ENCODE measurements at places on chromosomes 11 and 22.

- DNase-seq = no peak
Measured at GRCh38 chr11:85182441-85183387, 444.4 kb downstream of the DLG2 start.

DNA sequence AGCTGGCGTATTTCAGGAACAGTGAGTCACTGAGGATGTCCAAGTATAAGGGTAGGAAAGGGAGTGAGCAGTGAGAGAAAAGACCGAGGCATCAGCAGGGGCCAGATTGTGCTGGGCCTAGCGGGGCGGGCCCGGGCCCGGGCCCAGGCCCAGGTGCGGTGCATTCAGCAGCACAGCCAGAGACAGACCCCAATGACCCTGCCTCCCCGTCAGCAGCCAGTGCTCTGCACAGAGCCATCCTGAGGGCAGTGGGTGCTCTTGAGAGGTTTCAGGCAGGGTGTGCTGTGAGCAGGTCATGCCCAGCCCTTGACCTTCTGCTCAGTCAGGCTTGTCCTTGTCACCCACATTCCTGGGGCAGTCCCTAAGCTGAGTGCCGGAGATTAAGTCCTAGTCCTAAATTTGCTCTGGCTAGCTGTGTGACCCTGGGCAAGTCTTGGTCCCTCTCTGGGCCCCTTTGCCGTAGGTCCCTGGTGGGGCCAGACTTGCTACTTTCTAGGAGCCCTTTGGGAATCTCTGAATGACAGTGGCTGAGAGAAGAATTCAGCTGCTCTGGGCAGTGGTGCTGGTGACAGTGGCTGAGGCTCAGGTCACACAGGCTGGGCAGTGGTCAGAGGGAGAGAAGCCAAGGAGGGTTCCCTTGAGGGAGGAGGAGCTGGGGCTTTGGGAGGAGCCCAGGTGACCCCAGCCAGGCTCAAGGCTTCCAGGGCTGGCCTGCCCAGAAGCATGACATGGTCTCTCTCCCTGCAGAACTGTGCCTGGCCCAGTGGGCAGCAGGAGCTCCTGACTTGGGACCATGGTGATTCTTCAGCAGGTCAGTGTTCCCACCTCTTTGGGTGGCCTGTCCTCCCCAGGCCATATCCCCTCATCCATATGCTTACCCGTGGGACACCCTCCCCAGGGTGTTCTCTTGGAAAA, 2.1 kb downstream of the MYO7A start:
- no peak for DNase-seq

DNA sequence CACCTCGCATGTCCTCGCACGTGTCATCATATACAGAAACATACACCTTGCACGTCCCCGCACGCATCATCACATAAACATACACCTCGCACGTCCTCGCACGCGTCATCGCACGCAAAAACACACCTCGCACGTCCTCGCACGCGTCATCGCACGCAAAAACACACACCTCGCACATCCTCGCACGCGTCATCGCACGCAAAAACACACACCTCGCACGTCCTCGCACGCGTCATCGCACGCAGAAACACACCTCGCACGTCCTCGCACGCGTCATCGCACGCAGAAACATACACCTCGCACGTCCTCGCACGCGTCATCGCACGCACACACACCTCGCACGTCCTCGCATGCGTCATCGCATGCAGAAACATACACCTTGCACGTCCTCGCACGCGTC, 16.7 kb downstream of the IGSF9B start:
- no peak for DNase-seq

DNA sequence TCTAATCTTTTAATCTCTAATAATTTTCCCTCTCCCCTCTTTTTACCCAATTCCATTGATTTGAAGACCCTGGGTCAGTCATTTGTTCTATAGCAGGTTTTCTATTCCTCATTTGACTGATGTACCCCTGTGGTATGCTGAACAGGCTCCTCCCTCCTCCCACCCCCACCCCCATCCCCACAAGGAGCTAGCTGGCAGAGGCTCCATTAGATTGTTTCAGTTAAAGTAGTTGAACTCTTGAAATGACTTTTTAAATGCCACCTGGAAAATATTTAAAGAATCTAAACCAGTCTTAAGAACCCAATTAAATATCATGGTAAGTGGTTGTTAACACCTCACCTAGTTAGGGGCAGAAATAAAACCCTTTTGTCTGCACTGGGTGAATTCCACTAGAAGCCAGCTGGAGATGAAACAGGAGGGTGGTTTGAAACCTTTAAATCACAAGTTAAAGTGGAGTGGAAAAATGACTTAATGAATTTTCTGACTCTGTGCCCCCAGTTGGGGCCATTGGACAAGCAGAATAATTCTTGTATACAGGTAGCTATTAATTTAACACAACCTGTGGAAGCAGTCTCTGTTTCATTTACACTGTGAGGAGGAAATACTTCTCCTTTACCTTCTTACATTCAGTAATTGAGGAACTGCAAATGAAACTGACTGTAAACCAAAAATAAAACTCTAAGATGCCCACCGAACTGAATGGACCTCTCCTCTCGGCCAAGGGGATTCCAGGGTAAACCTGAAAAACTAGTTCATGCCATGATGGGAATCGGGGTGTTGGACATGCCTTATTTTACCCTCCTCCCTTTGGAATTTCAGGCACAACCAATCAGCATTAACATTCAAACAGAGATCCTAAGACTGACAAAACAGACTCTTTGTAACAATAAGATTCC, 30.7 kb downstream of the PRR5L start:
- DNase-seq = no peak

GRCh38 chr11:75431533-75432525, 1.2 kb downstream of the KLHL35 start:
- DNase-seq = no peak

GRCh38 chr11:80103142-80103859, 662.5 kb upstream of the TENM4 start:
- DNase-seq = no peak

DNA sequence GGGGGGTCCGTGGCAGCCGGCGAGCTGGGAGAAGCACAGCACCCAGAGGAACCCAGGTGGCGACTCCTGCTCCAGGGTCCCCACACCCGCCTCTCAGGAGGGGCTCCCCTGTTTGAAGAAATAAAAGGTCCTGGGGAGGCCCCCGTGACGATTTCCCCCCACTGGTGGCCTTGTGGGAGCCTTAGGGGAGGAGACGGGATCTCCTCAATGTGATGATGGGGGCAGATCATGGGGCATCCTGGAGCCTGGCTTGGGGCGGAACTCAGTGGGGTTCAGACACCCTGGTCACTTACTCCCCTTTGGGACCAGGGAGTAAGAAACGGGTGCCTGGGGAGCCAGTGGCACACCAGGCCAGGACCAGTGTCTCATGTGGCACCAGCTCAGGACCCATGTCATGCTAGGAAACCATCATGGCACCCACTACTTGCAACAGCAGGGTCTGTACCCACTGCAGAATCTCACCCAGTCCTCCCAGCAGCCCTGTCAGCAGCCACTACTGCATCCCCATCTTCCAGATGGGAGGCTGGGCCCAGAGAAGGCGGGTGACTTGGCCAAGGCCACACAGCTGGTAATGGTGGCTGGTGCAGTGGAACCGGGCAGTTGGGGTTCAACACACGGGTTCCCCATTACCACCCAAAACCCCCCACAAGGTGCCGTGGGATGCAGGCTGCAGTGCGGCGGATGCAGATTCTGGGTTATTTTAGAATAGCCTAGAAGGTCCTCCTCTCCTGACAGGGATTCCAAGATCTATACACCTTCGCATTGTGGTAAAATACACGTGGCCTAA, 130.7 kb downstream of the CTTN start:
- no peak for DNase-seq

DNA sequence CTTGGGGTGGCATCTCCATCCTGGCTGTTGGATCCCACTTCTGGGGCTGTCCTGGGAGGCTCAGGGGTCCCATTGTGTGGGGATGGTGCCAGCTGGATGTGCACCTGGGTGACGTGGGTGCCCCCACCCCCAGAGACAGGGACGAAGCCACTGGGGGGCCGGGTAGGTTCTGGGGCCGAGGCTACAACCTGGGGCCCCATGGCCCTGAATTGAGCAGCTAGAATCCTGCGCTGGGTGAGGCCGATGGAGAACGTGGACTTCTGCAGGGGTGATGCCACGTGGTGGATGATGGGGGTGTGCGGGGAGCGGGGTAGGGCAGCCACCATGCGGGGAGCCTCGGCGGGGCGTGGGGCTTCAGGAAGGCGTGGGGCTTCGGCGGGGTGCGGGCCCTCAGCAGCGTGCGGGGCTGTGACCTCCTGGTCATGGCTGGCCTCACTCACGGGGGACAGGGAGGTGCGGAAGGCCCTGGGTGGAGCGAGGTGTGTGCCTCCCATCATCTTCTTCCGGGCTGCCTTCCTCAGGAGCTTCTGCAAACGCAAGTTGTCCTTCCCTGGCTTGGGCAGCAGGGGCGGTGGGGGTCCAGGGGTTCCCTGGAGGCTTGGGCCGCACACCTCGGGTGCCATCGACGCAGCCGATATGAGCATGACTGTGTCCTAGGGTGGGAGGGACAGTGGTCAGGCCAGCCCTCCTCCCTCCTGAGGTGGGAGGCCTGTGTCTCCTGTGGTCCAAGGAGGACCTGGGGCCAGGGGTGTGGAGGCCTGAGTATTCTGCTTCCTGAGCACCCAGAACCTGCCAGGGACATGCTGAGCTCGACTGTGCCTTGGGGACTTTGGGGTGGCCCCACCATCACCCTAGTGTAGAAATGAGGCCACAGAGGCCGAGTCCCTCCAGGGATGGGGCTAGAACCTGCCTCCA, 1.5 kb downstream of the PRR33 start:
- DNase-seq = no peak

DNA sequence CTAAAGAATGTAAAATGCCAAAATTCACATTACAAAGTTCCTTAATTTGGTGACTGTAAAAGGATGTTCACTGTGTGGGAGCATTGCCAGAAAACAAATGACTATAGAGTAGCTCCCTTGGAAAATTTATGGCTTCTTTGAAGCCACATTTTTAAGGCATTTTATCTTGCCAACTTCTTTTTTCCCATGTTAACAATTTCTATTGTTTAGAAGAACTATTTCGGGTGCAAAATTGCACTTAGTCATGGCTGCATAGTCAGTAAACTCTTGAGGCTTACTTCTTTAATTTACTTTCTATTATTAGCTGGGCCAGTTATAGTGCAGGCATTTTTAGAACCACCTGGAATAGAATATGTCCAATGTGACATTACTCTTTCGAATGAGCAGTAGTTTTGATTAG, 515.3 kb downstream of the JRKL start:
- DNase-seq = no peak

- no peak for DNase-seq
Measured at GRCh38 chr11:63017306-63017974, 1.8 kb upstream of the SLC22A8 start.

GRCh38 chr11:14007566-14007965, 45.0 kb downstream of the SPON1 start:
- no peak for DNase-seq

DNA sequence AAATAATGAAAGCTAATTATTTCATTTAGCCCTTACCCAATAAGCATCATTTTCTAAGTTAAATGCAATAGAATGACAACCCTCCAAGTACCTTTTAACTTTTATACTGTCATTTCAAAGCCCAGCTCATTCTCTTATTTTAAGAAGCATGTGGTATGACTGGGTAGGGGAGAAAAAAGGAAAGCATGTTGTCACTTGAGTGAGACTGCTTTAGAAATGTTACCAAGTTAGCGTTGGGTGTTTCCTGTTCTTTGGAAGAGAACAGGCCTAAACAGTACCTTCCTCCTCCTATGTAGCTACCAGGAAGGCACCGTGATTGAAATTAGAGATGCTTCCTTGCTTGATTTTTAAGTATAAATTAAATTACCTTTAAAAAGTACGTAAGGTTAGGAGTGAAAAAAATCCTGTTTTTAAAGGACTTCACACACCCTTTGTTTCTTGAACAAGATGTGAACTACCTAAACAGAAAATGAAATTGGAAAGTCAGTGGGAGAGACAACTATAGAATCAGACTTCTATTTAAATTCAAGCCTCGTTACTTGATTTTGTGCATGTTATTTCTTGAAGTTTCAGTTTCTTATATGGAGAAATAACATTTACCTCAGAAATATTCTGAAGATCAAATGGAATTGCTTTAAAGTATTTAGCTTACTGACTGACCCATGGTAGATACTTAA, 741 bp upstream of the CNTF start:
- no peak for DNase-seq

DNA sequence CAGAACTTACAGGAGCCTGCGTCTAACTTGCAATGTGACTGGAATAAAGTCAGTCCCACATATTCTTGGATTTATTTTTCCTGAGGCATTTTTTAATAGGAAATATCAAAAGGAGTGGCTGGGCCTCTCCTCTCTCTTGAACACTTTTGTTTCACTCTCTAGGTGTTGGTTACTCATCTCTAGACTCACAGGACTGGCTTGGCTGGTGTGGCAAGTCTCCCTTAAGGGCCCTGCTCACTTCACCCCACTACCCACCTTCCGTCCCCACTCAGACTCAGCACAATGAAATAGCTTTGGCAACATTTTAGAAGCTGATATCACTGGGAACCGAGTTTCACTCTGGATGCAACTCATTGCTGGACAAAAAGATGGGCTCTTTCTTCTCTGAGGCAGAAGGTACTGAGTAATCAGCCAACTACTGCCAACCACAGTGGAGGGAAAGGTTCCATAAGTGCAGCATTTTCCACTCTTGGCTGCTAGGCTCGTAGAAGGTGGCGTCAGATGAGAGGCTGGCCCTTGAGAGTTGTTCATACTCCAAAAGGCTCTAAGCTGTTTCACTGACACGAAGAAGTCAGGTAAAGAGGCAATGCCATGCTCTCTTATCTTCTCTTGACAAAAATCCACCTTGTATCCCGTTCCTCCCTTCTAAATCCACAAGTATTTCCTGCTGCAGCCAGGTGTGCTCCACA, 390.6 kb downstream of the SOX6 start:
- DNase-seq = no peak

DNA sequence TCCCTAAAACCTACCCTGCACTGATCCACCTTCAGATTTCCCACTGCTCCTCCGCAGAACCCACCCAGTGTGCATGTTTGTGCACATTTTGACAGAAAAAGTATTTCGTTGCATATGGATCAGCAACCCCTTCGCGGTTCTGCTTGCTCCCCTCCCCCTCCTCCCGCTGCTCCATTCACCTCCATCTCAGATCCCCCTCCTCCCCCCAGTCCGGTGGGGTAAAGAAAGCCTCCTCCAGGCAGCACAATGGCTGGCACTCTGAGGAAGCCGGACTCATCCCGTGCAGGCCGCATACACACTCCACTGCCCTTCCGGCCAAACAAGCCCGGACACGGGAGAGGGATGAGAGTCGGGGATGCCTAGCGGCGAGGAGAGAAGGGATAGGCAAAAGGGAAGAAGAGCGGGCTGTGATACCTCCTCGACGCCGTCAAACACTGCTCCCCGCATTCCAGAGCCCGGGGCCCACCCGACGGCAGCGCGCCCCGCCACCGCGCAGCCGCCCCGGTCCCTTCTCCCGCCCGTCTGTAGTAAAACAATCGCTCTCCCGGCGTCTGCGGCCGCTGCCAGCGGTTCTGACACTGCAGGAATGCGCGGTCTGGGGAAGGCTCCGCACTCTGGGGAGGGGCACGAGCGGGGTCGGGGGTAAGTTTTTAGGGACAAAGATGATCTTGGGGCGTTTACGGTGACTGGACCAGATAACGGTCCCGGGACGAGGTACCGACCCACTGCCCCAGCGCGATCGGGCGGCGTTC, 915 bp downstream of the FEZ1 start:
- no peak for DNase-seq
